Right renal pelvis (tissue), 4 donors: ENCODE measurements at places on chromosomes 16 and 17.

DNA sequence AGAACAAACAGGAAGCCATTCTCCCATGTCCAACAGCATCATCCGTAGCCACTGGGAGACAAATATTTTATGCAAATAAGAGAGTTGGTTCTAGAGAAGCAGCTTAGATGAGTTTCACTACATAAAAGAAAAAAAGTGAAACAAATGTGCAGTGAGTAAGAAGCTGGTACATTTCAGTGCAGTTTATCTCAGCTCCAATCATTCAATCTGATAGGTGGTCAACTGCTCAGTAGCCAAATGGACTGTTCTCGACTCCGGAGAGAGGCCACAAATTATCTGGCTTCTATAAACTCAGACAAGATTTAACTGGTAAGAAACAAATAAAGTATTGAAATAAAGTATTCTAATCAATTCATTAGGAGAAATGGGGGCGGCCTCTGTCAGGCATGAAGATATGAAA, 68.3 kb downstream of the MAF start:
- no peak for DNase-seq

DNA sequence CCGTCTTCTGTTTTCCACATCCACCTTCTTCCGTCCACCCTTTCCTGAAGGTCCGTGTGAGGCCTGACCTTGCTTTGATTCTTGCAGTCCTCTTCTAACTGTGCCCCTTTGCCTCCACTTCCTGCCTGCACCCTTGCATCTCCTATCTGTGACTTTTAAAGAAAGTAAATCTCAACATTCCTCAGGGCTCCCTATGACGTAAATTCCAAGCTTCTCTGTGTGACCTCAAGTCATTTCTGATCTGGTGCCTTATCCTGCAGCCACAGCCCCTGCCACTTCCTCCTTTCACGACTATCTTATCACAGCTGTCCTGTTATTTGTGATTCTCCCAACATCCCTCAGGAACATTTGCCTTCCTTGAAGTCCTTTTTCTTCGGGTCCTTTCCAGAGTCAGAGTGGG, 520.5 kb downstream of the CDH13 start:
- DNase-seq, result no peak

- no peak for DNase-seq
Observed at GRCh38 chr17:55620945-55621344, 101.7 kb downstream of the TMEM100 start.

GRCh38 chr17:72501404-72502370, 380.9 kb downstream of the SOX9 start:
- DNase-seq, result no peak

- peak; percentile 84 for DNase-seq
Observed at GRCh38 chr17:50209472-50210239, 8.2 kb upstream of the COL1A1 start.

- DNase-seq, result no peak
Observed at GRCh38 chr16:4913130-4913773, 23.7 kb downstream of the PPL start.

DNA sequence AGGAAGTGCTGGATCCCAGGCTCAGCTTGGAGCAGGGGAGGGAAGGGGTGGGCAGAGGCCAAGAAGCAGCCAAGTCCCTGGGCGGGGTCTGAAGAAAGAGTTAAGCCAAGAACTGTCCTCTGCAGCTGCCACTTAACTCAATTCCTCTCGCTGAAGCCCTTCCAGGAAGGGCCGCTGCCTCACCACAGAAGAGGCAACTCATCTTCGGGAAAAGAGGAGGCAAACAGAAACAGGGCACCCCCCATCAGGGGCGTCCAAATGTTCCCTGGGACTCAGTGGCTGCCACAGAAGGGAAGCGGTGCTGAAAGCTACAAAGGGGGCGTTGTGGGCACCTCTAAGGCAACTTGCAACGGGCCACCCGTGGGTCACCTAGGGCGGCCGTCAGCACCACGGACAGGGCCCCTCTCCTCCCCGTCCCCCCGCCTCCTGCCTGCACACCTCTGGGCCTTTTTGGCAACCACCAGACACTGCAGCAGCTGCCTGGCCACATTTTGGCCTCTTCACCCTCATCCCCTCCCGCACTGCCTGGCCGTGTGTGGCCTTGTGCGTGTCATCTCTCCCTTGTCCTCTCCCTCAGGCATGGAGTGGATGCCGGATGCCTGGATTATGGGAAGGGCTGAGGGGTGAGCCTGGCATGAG, 2.5 kb downstream of the TLCD3B start:
- no peak for DNase-seq

DNA sequence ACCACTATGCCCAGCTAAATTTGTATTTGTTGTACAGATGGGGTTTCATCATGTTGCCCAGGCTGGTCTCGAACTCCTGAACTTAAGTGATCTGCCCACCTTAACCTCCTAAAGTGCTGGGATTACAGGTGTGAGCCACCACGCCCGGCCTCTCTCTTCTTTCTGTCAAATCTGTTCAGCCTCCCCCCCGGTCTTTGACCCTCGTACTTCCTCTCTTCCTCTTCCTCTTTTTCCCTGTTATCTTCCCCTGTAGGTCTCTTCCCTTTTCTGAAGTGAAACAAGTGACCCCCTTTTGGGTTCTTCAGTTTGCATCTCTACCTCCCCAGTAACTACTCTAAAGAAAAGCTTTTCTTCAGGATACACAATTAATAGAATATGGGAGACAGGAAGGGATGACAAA, 31.7 kb upstream of the DHX40 start:
- no peak for DNase-seq

GRCh38 chr17:1471911-1472821, 16.1 kb upstream of the CRK start:
- DNase-seq, result no peak

DNA sequence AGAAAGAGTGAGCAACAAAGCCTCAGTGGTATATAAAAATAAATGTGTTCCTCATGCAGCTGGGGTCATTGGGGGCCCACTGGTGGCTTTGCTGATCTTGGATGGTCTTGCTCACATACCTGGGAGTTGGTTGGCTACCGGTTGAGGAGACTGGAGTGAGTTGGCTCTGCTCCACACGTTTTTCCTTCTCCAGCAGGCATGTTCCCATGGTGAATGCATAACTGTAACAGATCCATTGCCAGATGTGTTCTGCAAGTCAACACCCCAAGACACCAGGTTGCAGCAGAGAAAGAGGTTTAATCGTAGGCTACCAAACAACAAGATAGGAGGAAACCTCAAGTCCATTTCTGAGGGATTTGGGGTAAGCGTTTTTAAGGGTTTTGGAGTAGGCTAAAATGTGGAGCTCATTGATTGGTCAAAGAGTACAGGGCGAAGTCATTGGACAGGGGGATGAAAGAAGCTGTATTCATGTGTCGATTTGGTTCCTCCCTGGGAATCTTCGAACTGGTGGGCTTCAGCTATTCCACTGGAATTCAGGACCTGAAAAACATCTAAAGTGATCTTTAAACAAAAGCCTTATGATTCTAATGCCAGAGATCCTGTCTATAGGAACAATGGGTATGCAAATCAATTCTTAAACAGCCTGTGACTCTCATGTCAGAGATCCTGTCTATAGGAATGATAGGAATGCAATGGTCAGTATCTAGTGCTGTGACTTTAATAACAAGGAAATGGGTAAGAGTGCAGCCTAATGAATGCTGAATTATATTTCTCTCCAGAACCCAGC, 467.5 kb upstream of the C16orf82 start:
- no peak for DNase-seq

DNA sequence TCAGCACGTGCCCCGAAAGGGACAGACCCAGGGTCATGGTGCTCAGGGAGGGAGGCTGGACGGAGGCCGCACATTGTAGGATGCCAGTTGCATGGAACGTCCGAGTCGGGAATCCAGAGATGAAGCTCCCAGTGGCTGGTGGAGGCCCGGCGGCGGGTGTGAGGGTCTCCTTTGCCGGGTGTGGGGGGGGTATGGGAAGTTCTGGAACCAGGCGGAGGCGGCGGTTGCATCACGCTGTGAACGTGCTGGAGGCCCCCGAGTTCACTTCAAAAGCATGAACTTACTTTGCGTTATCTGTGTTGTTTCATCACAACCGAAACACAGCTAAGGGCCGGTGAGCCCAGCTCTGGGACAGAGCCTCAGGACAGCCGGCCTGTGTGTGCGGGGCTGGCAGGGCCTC, 73.4 kb upstream of the GNG13 start:
- no peak for DNase-seq

GRCh38 chr16:73337373-73338296, 289.7 kb upstream of the ZFHX3 start:
- DNase-seq, result no peak

DNA sequence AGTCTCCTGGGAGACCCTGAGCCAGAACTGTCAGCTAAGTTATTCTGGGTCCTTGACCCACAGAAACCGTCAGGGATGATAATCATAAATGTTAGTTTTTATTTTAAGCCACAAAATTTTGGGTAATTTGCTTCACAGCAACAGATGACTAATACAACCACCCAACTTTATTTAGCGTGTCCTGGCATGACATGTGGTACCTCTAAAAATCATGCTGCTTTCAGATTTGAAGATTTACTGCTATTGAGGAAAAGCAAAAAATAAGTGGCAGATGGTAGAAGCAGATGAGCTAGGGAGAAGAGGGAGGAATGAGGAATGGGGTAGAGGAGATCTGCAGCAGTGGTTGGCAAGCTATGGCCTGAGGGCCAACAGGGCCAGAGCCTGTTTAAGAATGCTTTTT, 90.4 kb downstream of the TMEM100 start:
- DNase-seq, result no peak

DNA sequence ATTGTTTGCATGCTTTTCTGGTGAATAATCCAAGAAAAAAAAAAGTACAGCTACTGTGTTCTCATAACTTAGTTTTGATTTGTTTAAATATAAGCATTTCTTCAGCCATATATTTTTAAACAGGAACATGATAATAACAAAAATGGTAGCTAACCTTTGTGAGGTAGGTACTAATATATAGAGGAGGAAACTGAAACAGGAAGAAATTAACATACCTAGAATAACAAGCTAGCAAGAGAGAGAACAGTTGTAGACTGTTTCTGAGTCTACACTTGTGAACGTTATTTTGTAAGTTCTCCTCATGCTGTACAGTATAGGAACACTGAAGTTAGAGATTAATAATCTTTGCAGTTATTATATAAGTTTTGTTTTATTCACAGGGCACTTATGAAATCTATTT, 49.3 kb downstream of the NSRP1 start:
- DNase-seq, result no peak

DNA sequence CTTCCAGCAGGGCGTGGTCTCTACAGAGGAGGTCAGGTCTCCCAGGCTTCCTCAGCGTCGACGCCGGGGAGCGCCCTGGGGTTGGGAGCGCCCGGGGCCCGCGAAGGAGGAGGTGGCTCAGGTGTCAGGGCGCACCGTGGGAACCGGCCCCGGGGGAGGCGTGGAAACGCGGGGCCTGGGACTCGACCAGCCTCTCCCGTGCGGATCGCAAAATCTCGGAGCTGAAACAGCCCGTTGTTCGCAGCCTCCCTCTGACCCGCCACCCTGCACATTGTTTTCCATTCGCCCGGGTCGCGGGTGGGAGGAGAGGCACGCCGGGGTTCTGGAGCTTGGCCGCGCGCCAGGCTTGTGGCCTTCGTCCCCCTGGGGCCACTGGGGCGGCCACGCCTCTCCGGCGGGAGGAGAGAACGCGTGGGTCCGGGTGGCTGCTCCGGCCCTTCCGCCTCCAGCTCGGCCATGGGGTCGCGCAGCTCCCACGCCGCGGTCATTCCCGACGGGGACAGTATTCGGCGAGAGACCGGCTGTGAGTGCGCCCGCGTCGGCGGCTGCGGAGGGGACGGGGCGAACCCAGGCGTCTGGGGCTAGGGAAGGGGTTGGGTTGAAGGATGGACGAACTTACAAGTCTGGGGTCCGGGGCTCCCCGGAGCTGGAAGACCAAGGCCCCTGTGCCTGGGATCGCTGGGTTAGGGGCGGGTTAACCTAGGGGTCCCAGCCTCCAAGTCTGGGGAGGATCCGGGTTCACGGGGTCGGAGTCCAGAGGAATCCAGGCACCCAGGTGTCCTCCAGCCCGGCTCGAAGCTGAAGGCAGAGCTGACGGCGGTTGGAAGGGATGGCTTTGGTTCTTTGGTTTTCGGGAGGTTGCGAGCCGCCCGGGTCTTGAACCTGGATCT, at the start of gene CHP2:
Gene CHP2, plus strand, starts transcription at position 433 of the 890 bp plus-strand sequence. Its CDS starts 24 bp downstream, at position 457.
- DNase-seq, result no peak

DNA sequence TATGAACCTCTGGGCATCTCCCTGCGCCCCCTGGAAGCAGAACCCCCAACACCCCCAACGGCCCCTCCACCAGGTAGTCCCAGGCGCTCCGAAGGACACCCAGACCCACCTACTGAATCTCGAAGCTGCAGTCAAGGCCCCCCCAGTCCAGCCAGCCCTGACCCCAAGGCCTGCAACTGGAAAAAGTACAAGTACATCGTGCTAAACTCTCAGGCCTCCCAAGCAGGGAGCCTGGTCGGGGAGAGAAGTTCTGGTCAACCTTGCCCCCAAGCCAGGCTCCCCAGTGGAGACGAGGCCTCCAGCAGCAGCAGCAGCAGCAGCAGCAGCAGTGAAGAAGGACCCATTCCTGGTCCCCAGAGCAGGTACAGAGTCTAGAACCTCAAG, 1.5 kb downstream of the BCL6B start:
- DNase-seq, result no peak

DNA sequence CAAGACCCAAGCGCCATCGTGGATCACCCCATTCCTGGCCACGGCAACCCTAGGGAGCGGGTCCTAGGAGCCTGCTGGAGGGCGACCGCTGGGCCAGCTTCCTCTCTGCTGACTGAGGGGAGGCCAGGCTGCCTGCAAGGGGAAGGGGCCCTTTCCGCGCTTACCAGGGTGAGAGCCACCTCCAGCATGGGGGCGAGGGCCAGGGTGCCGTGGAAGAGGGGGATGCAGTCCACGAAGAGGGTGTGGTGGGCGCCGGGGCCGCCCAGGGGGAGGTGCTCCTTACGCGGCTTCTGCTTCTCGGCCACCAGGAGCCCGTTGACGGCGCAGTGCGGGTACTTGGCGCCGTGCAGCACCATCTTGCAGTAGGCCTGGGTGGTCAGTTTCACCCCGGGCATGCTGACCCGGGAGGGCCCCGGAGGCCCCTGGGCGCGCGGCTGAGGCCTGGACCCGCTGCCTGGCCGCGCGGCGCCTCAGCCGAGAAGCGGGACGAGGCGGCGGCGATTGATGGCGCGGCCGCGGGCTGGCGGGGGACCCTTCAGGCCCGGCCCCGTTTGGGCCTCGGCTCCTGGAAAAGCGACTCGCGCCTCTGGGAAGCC, 345 bp downstream of the EMC8 start:
- DNase-seq, result no peak

- no peak for DNase-seq
Observed at GRCh38 chr17:47810200-47810821, 11.3 kb downstream of the OSBPL7 start.

GRCh38 chr16:22962905-22963304, 148.9 kb downstream of the HS3ST2 start:
- DNase-seq, result no peak
